ENCODE measurements at places on chromosomes 12 and 14.
A peak's percentile ranks its signal among the peaks of the same experiment; 100 is the strongest.

- DNase-seq, result no peak
These were observed 193.3 kb upstream of the SYT1 start for GRCh38 chr12:78671295-78671694.

DNA sequence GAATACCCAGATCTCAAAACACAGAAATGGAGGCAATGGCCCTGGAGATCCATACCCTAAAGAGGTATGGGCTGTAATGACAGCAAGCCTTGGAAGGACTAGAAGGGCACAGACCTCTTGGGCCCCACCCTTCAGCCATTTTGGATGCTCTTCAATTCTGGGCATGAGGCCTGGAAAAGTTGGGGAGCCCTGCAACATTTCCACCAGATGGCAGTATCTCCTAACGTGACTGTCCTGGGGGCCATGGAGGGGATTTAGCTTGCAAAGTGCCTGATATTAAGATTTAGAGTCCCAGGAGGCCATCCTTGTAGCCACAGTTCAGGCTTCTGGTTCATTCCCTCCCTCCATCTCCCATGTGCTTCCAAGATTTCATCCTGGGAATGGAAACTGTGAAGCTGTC is 30.2 kb downstream of the KCNA5 start:
- DNase-seq, result no peak

- no peak for DNase-seq
These were observed 185.0 kb downstream of the PLCZ1 start for GRCh38 chr12:18552829-18553228.

- DNase-seq, result no peak
These were observed 12.8 kb downstream of the EPYC start for GRCh38 chr12:90991952-90992465.

GRCh38 chr12:109572506-109572845 is 828 bp downstream of the MMAB start:
- DNase-seq, result no peak

GRCh38 chr12:116346741-116347140 is 69.2 kb upstream of the MED13L start:
- DNase-seq, result no peak

DNA sequence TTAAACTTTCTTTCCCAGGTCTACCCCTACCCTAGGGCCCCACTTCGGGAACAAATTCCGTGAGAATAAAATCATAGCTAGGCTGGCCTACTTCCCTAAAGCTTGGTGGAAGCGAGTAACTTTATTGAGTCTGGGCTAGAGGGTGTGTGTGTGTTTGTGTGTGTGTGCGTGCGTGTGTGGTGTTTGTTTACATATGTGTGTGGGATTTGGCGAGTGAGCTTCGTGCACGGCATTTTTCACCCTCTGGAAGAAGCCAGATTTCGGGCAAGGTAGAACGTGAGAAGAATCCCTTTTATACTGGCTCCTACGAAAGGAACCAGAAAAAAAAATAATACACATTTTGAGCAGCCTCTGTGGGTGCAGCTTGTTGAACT is 7.5 kb upstream of the LHX5 start:
- no peak for DNase-seq

DNA sequence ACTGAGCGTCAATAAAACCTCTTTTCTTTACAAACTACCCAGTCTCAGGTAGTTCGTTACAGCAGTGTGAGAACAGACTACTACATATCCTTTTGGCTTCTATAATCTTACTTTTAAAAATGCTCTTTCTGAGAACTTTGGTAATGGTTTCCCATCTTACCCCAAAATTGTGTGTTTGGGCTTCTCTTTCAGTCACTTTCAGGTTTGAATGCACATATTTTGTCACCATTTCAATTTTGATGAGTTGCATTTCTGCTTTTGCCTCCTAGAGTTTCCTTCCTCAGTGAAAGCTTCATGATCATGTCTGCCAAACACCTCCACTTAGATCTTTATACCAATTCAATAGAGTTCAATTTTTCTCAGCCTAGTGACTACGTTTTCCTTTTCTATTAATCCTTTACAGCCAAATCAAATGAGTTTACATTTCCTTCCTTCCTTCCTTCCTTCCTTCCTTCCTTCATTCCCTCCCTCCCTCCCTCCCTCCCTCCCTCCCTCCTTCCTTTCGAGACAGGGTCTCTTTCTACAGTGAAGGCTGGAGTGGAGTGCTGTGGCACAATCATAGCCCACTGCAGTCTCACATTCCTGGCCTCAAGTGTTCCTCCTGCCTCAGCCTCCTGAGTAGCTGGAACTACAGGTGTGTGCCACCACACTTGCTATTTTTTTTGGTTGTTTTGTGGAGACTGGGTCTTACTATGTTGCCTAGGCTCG is 124.9 kb downstream of the BCAT1 start:
- no peak for DNase-seq

GRCh38 chr14:75454963-75455546 is 27.2 kb downstream of the JDP2 start:
- no peak for DNase-seq

- DNase-seq, result no peak
These were observed 1.9 kb downstream of the BRI3BP start for GRCh38 chr12:124995200-124995961.

GRCh38 chr14:93903342-93904184 is 23.6 kb upstream of the FAM181A start:
- DNase-seq, result no peak

- DNase-seq, result no peak
These were observed at the start of gene YBX3 for GRCh38 chr12:10722905-10723746. Gene YBX3, minus strand, starts transcription at chr12:10723323. Its CDS starts 212 bp downstream, at chr12:10723111.

GRCh38 chr12:115176741-115177400 is 492.9 kb upstream of the TBX3 start:
- DNase-seq, result no peak

- no peak for DNase-seq
These were observed 149.5 kb downstream of the PRKCH start for GRCh38 chr14:61470961-61471293.

- peak; percentile 59 for DNase-seq
These were observed at the start of gene RIMKLB for GRCh38 chr12:8697476-8698131. Gene RIMKLB, plus strand, starts transcription at chr12:8697991. Its CDS starts 15,876 bp downstream, at chr12:8713867.

- no peak for DNase-seq
These were observed 190.3 kb upstream of the ATF7IP start for GRCh38 chr12:14175206-14175605.

DNA sequence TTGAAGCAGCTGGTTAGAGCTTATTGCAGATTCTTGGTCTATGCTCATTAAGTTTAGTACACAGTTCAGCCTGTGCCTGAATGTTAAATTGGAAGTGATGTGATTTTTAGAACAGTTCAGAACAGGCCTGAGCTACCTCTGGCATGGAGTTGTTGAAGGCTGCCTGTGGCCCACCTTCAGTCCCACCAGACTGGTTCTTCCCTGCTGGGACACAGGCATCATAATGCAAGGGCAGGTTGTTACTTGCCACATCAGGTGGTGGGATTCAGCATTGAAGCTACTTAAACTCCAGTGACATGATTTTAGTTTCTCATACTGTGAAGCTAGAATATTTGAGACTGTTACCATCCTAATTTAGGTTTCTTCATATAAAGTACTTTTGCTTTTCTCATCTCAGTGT is 49.4 kb downstream of the PROX2 start:
- DNase-seq, result no peak

Data from stimulated activated CD4-positive, alpha-beta T cell treated with anti-CD3 and anti-CD28 coated beads, Interleukin-15, amount 100 ng/mL, for 1 hour (primary cell).